ENCODE measurements at places on chromosomes 1 and 21.

- DNase-seq = no peak
Observed at GRCh38 chr1:86906419-86906818, 7.5 kb downstream of the SELENOF start.

DNA sequence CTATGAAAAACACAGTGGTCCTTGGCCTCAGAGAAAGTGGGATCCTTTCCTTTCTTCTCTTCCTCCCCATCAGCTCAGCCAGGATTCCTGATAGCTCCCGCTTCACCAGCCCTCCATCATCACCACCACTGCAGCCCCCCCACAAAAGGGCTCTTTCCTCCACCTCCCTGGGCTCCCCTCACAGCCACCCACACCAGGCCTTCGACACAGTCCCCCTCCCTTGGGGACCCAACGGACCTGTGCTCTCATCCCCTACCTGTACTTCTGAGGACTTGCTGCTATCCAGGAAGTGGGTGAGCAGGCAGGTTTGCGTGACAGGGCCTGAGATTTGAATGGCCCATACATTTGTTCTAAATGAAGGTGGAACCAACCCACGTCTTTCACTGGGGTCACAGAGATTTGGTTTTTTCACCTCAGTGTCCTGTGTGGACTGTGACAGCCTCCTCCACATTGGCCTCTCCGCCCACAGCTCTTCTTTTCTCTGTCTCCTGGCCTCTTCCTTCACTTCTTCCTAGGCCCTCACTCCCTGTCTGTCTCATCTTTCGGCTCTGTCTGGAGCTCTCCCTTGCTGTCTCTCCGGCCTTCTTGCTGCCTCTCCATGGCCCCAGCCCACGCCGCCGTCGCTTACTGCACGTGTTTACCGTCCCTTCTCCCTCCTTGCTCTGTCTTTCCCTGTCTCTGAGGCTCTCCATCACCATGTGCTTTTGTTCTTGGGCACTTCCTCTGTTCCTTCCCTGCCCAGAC lies 238.6 kb downstream of the FOXD2 start:
- no peak for DNase-seq

GRCh38 chr1:74368335-74368734 lies 133.1 kb downstream of the TNNI3K start:
- no peak for DNase-seq

GRCh38 chr1:81230983-81231728 lies 569.6 kb upstream of the ADGRL2 start:
- DNase-seq = no peak

DNA sequence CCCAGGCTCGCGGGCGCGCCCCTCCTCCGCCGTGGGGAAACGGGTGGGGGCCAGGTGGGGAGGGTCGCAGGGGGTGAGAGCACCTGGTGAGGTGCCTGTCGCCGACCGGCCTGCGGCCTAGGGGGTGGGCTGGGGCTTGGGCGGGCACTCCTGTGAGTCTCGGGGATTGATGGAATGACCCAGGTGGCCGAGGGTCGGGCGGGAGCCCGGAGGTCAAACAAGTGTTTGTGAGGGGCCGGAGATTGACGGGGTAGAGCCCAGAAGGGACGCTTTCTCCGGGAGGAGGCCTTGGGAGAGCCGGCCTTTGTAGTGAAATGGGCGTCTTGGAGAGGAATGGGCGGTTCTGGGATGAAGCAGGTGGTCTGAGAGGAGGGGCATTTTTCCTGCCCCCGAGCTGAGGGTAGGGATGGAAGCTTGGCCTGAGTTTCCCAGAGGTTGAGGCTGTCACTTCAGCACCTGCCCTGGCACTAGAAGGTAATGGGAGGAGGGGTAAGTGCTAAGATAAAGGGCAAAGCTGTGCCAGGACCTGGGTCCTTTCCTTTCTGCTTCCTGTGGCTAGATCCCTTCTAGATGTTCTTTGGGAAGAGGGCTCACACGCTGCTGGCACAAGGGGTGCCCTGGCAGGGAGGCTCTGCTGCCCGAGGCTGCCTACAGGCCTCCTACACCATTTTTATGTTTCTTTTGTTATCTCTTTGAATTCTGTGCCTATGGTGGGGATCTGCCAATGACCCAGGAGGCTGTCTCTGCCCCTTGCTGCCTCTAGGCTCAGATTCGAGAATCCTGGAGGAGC lies 56.1 kb downstream of the NDUFS5 start:
- DNase-seq = no peak

- no peak for DNase-seq
Observed at GRCh38 chr1:116671912-116672311, 4.4 kb upstream of the IGSF3 start.

DNA sequence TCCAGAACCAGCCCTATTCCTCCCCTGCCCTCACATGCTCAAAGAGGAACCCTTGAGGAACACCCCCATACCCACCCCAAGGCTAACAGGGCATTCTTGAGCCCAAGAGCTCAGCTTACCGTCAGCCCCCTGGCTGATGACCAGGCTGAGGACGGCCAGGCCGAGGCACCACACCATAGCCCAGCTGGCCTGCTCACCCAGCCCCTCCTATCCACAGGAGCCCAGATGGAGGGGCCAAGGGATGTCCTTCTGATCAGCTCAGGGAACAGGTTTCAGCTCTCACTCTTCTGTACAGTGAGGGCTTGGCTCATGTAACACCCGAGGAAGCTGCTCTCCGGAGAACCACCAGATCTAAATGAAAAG lies 2.2 kb downstream of the IGSF9 start:
- DNase-seq = no peak

GRCh38 chr1:23169727-23170335 lies 1.2 kb upstream of the LUZP1 start:
- DNase-seq = no peak

DNA sequence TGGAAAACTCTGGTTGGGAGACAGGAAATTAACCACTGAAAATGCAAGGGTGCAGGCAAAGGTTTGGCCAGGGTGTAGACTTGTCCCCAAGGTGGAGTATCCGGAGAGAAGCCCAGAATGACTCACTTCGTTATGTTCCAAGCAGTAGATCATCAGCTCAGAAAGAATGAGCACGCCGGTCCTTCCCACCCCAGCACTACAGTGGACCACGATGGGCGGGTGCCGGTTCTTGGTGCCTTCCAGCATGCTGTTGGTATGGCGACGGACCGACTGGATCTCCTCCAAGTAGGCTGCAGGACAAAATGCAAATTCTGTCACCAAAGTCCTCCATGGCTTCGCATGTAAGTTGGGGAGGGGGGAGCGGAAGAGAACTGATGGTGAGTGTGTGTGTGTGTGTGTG lies 83.4 kb downstream of the SMYD2 start:
- DNase-seq = no peak

- no peak for DNase-seq
Observed at GRCh38 chr1:165936542-165936941, 109.1 kb downstream of the UCK2 start.

- no peak for DNase-seq
Observed at GRCh38 chr1:101280049-101280592, 43.3 kb downstream of the S1PR1 start.

All from GM10248 (cell line).